ENCODE measurements at places on chromosomes 6 and 20.

DNA sequence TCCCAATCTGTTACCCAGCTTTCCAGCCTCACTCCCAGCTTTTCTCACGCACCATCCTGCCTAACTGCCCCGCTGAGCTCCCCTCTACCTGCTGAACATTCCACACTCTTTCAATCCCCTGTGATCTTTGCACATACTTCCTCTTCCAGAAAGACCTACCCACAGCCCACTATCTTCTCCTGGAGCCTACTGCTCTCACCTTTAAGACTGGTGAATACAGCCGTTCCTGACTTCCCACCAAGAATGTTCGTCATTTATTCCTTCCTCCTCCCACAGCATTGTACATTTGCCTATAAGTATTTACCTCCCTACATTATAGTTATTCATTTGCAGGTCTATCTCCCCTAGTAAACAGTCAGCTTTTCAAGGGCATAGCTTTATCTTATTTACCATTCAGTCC is 61.9 kb upstream of the MBOAT1 start:
- no peaks in the 10 kb centered on the region for H3K36me3 ChIP-seq
- H3K27me3 ChIP-seq: no peaks in the 10 kb centered on the region
- H3K4me1 ChIP-seq: no peaks in the 10 kb centered on the region
- no peak overlapping the region for H3K4me3 ChIP-seq
- no peak overlapping the region for H3K27ac ChIP-seq

DNA sequence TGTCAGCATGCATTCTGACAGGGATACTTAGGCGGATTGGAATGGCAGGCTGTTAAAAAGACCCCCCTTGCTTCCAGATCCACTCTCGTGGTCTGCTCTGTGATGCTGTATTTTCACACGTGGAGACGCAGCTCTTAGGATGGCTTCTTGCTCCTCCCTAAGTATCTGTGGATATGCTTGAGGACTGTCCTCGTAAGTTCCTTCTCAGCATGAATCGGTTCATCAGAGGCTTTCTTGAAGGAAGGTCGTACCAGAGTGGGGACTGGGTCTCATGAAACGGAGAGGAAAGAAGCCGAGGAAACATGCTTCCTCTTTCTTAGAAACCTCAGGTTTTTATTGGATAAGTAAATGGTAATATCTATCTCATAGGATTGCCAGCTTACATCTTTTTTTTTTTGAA is 220.4 kb downstream of the FARS2 start:
- no peak overlapping the region for H3K4me3 ChIP-seq
- no peaks in the 10 kb centered on the region for H3K36me3 ChIP-seq
- no peaks in the 10 kb centered on the region for H3K4me1 ChIP-seq
- H3K27ac ChIP-seq: no peak overlapping the region

GRCh38 chr6:106253172-106253571 is 72.4 kb downstream of the ATG5 start:
- H3K27me3 ChIP-seq: no peaks in the 10 kb centered on the region
- no peak overlapping the region for H3K27ac ChIP-seq
- H3K4me3 ChIP-seq: no peak overlapping the region
- peaks cover 10% of the 10 kb centered on the region for H3K4me1 ChIP-seq
- no peaks in the 10 kb centered on the region for H3K36me3 ChIP-seq
- DNase-seq: no peak

- no peaks in the 10 kb centered on the region for H3K27me3 ChIP-seq
- H3K27ac ChIP-seq: no peak within 1 kb of the TSS
- H3K36me3 ChIP-seq: no peaks in the 10 kb centered on the region
Measured at GRCh38 chr6:134949927-134950326, at the start of gene ALDH8A1. Gene ALDH8A1, minus strand, starts transcription at chr6:134950101. Its CDS starts 48 bp downstream, at chr6:134950053.

DNA sequence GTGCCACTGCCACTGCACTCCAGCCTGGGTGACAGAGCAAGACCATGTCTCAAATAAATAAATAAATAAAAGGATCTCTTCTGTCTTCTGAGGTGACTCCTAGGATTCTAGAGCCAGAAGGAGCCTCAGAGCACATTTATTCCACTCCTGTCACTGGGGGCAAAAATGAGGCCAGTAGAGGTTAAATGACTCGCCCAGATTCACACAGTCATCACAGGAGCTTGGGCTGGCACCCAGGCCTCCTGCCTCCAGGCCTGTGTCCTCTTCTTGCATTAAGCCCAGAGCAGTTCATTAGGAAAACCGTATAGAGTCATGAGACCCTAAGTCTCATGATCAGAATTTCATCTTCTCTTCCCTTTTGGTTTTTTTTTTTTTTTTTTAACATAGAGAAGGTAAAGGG is 243.3 kb downstream of the NRN1 start:
- H3K4me3 ChIP-seq: no peak overlapping the region
- H3K4me1 ChIP-seq: peaks cover 54% of the 10 kb centered on the region
- H3K27me3 ChIP-seq: no peaks in the 10 kb centered on the region
- H3K27ac ChIP-seq: peak overlapping the region; percentile 76

- H3K4me1 ChIP-seq: peaks cover 7% of the 10 kb centered on the region
- H3K4me3 ChIP-seq: no peak overlapping the region
- no peak for DNase-seq
- H3K27me3 ChIP-seq: no peaks in the 10 kb centered on the region
- H3K27ac ChIP-seq: peak overlapping the region; percentile 61
Measured at GRCh38 chr6:134795001-134795400, 154.9 kb downstream of the ALDH8A1 start.

GRCh38 chr20:7231303-7231702 is 463.8 kb downstream of the BMP2 start:
- no peak for DNase-seq
- no peaks in the 10 kb centered on the region for H3K27me3 ChIP-seq
- no peak overlapping the region for H3K4me3 ChIP-seq
- no peaks in the 10 kb centered on the region for H3K36me3 ChIP-seq
- no peak overlapping the region for H3K27ac ChIP-seq

DNA sequence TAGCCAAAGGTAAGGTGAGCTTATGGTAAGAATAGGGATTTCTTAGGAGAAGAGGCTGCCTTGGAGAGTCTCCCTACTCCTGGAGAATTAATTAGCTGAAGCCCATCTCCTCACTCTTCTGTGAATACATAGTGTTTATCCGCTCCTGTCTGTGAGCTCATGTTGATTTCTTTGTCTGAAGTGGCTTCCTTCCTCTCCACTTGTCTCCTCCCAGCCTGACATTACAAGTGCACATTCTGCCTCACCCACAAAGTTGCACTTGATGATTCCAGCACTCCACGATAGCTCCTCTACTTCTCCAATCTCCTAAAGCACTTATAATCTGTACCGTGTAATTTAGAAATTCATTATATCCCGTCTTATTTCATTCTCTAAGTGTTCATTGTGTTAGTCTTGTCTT is 287.2 kb downstream of the QKI start:
- H3K4me3 ChIP-seq: no peak overlapping the region
- DNase-seq: no peak
- no peak overlapping the region for H3K27ac ChIP-seq
- H3K36me3 ChIP-seq: no peaks in the 10 kb centered on the region
- H3K27me3 ChIP-seq: no peaks in the 10 kb centered on the region
- H3K4me1 ChIP-seq: no peaks in the 10 kb centered on the region

DNA sequence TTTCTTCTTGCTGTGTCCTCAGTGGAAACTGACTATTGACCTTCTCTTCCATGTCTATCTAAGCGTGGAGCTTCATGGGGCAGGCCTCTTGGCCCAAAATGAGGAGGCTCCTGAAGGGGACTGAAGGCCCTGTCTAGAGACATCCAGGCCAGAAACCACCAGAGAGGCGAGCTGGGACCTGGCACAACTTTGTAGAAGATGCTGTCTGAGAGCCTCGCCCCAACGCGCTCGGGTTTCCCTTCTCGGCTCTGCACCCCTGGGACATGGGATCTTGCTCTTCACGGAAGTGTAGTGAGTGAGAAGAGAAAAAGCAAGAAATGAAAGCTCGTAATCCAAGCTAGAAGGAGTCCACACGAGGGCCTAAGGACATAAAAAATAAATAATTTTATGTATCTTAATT is 96.8 kb downstream of the GMPR start:
- no peaks in the 10 kb centered on the region for H3K36me3 ChIP-seq
- H3K27me3 ChIP-seq: no peaks in the 10 kb centered on the region
- no peak overlapping the region for H3K4me3 ChIP-seq

DNA sequence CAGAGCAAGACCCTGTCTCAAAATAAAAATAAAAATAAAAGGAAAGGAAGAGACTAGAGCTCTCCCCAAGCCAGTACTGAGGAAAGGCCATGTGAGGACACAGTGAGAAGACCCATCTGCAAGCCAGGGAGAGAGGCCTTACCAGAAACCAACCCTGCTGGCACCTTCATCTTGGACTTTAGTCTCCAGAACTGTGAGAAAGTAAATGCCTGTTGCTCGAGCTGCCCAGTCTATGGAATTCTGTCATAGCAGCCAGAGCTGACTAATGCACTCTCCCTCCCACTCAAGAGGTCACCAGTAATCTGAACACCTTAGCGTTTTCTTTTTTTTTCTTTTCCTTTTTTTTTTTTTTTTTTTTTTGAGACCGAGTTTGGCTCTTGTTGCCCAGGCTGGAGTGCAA is 7.3 kb upstream of the PRPH2 start:
- no peak overlapping the region for H3K4me3 ChIP-seq
- no peaks in the 10 kb centered on the region for H3K36me3 ChIP-seq
- H3K27ac ChIP-seq: no peak overlapping the region
- DNase-seq: no peak

GRCh38 chr6:148109732-148110131 is 232.9 kb upstream of the SASH1 start:
- DNase-seq: no peak
- H3K27ac ChIP-seq: no peak overlapping the region
- H3K4me3 ChIP-seq: no peak overlapping the region
- H3K27me3 ChIP-seq: no peaks in the 10 kb centered on the region

GRCh38 chr6:72382602-72383529 is 239.0 kb upstream of the KCNQ5 start:
- no peaks in the 10 kb centered on the region for H3K4me1 ChIP-seq
- H3K36me3 ChIP-seq: no peaks in the 10 kb centered on the region
- no peak overlapping the region for H3K4me3 ChIP-seq
- H3K27ac ChIP-seq: no peak overlapping the region
- no peak for DNase-seq
- H3K27me3 ChIP-seq: no peaks in the 10 kb centered on the region

- H3K4me1 ChIP-seq: peaks cover 30% of the 10 kb centered on the region
- no peaks in the 10 kb centered on the region for H3K27me3 ChIP-seq
- H3K27ac ChIP-seq: no peak overlapping the region
- H3K4me3 ChIP-seq: no peak overlapping the region
- no peaks in the 10 kb centered on the region for H3K36me3 ChIP-seq
Measured at GRCh38 chr20:17533396-17533795, 2.2 kb upstream of the BFSP1 start.

DNA sequence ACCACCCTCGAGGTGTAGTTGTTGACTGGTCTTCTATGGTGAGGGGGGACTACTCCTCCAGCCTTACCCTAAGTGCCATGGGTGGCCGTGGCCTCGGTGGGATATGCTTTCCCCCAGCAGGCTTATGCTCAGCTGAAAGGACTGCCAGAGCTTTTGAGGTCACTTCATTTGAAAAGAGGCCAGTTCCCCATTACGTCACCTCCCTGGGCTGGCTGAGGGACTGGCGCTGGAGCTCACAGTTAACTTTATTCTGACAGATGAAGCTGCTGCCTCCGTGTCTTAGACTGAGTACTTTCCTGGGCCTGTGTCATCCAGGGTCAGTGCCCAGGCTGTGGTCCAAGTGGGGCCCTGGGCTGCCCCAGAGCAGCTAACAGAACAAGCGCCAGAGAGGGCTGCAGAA is 42.8 kb upstream of the PCMTD2 start:
- H3K4me3 ChIP-seq: no peak overlapping the region
- H3K27ac ChIP-seq: no peak overlapping the region
- no peak for DNase-seq
- no peaks in the 10 kb centered on the region for H3K27me3 ChIP-seq

- H3K4me3 ChIP-seq: peak overlapping the region; percentile 66
- DNase-seq: no peak
- H3K4me1 ChIP-seq: no peaks in the 10 kb centered on the region
- no peaks in the 10 kb centered on the region for H3K36me3 ChIP-seq
Measured at GRCh38 chr20:60137657-60138245, 179.5 kb downstream of the CDH26 start.

DNA sequence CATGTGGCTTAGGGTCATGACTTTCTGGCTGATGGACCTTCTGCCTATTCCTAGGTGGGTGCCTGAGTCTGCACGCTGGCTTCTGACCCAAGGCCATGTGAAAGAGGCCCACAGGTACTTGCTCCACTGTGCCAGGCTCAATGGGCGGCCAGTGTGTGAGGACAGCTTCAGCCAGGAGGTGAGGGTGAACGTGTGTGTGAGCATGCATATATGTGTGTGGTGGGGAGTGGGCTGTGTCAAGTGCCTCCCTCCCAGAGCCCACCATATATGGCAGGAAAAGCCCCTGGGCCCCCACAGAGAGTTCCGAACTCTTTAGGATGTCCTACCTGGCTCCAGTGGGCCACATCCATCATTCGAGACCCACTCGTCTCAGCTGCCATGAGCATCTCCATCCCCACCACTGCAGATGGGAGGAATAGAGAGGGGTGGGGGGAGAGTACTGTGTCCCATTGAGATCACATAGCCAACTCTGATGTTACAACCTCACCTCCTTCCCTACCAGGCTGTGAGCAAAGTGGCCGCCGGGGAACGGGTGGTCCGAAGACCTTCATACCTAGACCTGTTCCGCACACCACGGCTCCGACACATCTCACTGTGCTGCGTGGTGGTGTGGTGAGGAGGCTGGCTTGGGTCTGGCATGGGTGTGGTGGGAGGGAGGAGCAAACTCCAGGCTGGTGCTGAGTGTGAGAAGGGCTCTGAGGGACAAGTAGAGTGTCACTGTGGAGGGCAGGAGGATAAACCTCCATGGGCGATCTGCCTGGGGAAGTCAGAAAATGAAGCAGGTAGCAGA is 3.2 kb downstream of the SLC22A7 start:
- H3K27me3 ChIP-seq: no peaks in the 10 kb centered on the region

GRCh38 chr6:35079311-35080000 is 61.7 kb downstream of the TCP11 start:
- H3K27me3 ChIP-seq: no peaks in the 10 kb centered on the region
- no peak overlapping the region for H3K27ac ChIP-seq
- DNase-seq: no peak
- peaks cover 80% of the 10 kb centered on the region for H3K36me3 ChIP-seq
- H3K4me3 ChIP-seq: no peak overlapping the region

- peaks cover 53% of the 10 kb centered on the region for H3K36me3 ChIP-seq
- peaks cover 19% of the 10 kb centered on the region for H3K4me1 ChIP-seq
- H3K27me3 ChIP-seq: no peaks in the 10 kb centered on the region
- no peak overlapping the region for H3K4me3 ChIP-seq
- no peak for DNase-seq
Measured at GRCh38 chr6:148535976-148536375, 193.3 kb downstream of the SASH1 start.

- H3K36me3 ChIP-seq: no peaks in the 10 kb centered on the region
- H3K4me3 ChIP-seq: no peak overlapping the region
- H3K4me1 ChIP-seq: no peaks in the 10 kb centered on the region
- H3K27me3 ChIP-seq: no peaks in the 10 kb centered on the region
- H3K27ac ChIP-seq: no peak overlapping the region
- DNase-seq: no peak
Measured at GRCh38 chr6:53461041-53461656, 83.8 kb downstream of the GCLC start.

Measured in thoracic aorta (tissue), 2 donors.